ENCODE measurements at places on chromosomes 2 and 18. TPM values are rescaled to one million over a fixed set of nuclear protein-coding genes. Genes with fewer than 3 reads are reported as not detected.

Gene TTR
- not detected for total RNA-seq

DNA sequence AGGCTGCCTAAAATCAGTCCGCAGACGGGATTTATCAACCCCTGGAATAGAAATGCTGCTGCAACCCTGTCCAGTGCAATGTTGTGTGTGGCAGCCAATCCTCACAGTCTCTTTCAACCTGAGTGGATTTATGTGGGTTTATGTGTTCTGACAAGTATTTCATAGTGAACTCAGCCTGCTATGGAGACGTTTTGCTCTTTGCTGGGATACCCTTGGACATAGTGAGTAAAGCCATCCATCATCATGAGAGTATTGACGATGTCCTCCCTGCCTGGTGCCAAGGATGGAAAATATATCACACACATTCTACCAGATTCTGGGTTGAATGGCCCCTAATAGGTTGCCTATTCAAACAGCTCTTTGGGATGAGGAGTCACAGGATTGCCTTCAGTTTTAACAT lies 219.1 kb downstream of the SOCS6 start:
- DNase-seq: no peak

- DNase-seq: no peak
These were observed 58.2 kb upstream of the HDAC4 start for GRCh38 chr2:239459056-239459455.

DNA sequence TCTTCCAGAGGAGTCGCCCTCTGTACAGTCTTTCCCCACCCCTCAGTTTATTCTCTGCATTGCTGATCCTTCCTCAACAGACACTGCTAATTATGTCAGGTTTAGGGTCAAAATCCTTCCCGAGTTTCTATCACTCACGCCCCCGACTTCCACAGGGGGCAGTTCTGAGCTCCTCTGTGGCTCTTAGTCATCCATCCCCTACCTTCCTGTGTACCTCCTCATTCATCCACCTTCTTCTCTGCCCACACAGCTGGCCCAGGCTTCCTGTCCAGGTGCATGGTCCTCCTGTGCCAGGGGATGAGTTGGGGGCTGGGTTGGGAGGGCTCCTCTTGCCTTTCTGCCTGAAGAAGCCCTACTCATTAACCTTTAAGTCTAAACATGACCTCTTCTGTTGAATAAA lies 202.9 kb downstream of the ARL4C start:
- no peak for DNase-seq

DNA sequence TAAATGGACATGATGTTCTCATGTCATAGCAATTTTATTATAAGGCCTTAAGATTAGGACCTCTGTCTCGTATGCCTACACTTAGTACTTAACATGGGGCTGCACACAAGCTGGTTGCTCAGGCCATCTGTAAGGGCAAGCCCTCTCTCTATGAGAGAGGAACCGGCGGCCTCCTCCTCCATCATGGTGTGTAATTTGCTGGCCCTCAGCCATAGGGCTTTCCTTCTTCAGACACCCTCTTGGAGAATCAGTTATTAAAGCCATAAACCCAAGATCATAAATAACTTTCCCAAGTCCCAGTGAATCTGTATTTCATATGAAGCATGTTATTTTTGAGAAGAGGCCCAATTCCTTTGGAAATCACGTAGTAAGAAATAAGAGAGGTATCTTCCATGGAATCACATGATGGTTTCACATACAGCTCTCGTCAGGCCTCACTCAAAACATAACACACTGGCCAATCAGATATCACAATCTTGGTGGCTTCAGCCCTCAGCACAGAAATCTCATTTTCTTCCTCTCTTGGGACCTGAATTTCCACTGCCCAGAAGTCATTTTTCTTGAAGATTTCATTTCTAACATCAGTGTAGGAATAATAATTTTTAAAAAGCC lies 92.6 kb downstream of the RDH14 start:
- no peak for DNase-seq

DNA sequence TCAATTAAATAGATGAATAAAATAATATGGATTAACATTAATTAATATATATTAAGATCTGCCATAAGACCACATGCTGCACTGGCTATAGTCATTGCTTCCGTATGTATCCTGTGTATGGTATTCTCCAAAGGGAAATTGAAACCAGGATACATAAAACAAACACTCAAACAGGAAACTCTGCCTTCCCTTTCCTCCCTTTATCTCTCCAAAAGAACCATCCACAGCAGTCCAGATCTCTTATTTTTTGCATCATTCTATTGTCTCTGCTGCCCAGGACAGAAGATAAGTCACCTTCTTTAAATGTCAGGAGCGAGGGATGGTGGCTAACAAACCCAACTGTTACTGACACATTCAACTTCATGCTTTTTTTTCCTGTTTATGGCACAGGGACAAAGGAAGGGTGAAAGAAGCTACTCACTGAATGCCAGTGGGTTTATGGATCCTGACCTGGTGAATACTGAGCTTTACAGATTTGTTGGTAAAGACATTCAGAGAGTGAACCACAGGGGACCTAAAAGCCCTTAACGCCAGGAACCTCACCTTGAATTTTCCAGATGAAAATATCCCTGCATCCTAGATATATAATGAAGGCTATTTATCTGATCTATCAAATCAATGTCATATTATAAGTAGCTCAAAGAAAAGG lies 67.5 kb downstream of the CSRNP3 start:
- no peak for DNase-seq

- DNase-seq: no peak
These were observed 88.5 kb downstream of the ZEB2 start for GRCh38 chr2:144431392-144431783.

All from Right ventricle myocardium inferior (tissue), 1 donor.